Anterior cingulate cortex (tissue), 58 donors: ENCODE measurements at places on chromosomes 3 and 15.

GRCh38 chr3:14133188-14133800 is 8.4 kb downstream of the TMEM43 start:
- no peak for DNase-seq

- no peak for DNase-seq
These were observed 187.2 kb downstream of the CACNA2D3 start for GRCh38 chr3:54309601-54310000.

DNA sequence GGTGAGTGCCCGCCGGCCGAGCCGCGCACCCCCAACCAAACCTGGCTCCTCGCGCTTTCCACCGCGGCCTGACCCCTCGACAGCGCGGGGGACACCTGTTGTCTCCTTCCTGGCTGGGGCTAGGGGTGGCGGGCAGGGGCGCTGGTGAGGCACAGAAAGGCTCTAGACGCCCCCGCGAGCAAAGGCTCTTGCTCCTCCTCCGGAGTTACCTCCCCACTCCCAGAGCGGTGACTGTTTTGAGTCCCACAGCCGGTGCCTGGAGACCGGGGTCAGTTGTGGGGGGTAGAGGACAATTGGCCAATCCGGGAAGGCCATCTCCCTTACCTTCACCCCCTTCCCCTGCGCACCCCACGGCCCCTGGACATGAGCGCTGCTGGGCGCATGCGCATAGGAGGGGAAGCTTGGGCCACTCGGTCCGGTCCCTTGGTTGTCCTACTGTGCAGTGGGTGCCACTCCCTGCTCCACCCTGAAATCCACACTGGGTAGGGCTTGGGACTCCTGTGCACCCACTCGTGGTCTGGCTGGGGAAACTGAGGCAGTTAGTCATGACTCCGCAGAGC is 554 bp downstream of the CHST13 start:
- peak; percentile 31 for DNase-seq

- no peak for DNase-seq
These were observed 53.5 kb upstream of the CCDC54 start for GRCh38 chr3:107323723-107324122.

- DNase-seq, result no peak
These were observed 2.0 kb downstream of the CCR5 start for GRCh38 chr3:46372492-46373359.

DNA sequence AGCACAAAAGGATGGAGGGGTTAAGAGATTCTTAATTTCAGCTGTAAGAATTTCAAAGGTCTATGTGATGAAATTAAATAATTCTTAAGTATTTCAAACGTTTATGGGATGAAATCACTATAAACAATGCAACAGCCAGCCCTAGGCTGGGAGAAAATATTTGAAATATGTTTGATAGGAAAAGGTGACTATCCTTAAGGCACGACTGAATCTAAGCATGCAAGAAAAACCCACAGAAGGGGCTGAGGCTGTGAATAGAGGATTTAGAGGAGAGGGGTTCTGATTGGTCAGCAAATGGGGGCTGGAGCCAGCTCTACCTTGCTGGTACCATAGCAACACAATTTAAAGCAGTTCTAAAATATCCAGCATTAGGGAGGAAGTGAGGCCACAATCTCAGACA is 220.8 kb upstream of the ATP10A start:
- no peak for DNase-seq

- DNase-seq, result peak; percentile 79
These were observed 1.0 kb upstream of the ATP1B3 start for GRCh38 chr3:141875374-141875892.

- no peak for DNase-seq
These were observed 33.7 kb downstream of the ADCY5 start for GRCh38 chr3:123414973-123415775.

DNA sequence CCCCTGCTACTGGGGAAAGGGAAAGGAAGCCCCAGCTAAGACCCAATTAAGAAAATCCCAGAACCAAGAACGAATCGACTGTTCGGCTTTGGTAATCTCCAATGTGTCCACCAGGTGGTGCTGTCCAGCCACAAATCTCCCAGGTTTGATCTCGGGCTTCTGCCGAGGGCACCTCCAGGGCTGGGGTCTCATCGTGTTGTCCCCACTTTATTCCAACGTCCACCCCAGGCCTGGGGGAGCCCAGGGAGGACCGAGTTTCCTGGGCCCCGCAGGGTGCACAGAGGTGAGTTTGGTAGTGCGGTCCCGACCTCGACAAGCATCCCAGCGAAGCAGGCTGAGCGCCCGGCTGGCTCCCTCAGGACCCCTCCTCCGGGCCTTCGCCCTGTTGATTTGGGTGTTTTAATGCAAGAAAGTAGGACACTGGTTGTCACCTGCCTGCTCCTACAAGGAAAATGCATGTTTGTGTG is 185.1 kb downstream of the GOLGA6L6 start:
- no peak for DNase-seq

DNA sequence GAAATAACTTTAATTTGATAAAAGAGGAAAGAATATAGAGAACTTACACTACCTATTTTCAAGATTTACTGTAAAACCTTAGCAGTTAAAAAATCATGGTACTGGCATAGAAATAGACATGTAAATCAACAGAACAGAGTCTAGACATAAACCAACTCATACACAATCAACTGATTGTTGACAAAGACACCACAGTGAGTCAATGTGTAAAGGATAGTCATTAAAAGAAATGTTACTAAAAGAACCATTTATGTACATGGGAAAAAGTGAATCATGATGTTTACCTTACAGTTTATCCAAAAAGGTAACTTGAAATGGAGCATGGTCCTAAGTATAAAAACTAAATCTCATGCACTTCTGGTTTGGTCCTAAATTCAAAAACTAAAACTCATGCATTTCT is 847.4 kb downstream of the IGSF11 start:
- DNase-seq, result no peak

GRCh38 chr3:197490098-197491058 is 65.4 kb downstream of the BDH1 start:
- no peak for DNase-seq

DNA sequence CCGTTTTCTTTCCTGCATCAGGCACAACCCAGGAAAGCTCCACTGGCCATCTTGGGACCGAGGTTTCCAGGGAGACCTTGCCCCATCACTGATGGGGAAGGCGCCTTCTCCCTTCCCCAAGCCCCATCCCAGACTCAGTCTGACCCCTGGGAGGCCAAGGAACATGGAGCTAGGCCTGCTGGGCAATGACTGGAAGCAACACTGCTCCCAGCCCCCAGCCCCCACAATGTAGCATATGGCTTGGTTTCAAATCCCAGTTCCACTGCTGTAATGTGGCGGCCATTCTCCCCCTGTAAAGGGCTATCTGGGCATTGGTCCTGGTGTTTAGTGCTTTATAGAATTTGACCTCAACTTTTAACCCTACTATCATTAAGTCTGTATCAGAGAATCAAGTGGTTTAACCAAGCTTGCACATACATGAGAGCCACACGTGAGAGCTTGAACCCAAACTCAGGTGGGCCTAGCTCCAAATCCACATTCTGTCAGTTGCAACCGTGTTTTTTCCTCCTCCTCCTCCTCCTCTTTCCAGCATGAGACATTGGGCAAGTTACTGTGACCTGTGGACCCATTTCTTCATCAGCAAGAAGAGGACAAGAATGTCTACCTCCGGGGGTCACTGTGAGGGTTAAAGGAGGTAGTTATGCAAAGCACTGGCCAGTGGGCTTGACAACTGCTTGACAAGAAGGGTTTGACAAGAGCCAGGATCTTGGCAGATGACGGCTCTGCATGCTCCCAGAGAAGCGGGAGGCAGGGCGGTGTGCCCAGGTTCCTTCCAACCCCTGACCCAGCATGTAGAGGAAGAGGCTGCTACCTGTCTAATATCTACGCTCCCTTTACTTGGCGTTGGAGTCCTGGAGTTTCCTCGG is 37.4 kb downstream of the KLHL25 start:
- DNase-seq, result no peak

DNA sequence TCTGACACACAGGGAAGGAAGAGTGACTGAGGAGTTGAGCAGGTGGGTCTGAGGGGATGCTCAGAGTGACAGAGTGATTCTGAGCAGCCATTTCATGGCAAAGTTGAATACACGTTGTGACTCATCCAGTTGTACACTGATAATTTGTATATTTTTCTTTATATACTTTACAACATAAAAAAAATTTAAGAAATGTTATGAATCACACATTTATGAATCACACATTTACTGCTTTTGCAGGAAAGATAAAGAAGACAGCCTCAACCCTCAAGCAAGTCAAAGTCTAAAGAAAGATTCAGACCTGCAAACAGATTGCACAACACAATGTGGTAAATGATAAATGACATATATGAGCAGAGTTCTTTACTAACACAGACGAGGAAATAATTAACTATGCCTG is 21.0 kb upstream of the CHMP2B start:
- no peak for DNase-seq

DNA sequence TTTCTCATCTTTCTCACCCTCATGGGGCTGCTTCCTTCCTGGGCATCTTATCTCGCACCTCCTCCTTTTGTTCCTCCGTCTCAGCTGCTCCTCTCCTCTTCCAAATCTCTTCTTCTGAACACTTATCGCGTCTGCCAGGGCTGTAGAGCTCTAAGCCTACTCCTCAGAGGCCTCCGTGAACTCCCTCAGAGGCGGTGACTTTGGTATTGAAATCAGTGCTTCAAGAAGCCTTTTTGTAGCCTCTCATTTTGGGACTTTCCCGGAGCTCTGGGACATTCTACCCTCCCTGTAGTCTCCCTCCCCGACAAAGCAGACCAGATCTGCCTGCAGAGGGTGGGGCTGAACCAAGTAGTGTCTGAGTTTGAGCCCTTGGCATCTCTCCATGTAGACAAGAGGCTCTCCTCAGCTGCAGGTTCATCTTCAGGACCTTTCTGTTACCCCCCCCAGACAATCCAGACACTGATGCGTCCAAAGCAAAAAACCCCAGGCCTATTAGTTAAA is 17.5 kb upstream of the CPNE9 start:
- no peak for DNase-seq

GRCh38 chr3:152724270-152724669 is 110.7 kb upstream of the P2RY1 start:
- DNase-seq, result no peak

DNA sequence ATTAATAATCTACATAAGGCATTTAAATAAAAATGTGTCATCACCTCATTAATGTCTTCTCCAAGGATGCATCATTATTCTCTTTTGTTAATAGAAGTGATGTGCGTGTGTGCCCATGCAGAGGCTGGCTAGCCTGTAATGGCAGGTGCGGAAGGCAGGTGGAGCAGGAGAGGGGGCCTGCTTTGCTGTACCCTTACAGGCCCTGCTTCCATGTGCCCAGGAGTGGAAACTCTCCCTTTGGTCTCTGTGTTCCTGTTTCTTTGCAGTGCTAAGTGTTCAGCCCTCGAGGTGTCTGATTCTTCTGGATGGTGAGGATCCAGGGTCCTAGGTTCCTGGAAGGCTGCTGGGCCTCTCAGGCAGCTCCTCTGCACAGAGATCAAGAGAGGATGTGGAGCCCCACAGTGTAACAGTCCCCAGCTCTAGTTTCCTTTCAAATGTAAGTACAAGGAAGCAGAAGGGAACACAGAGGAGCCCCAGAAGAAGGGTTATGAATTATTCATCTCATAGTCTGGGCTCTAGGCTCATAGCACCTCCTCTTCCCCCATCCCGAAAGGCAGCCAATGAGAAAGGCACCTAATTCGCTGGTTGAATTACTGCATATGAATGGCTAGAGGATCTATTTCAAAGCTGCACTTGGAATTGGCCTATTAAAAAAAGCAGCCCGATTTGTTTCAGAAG is 39.2 kb upstream of the AGBL1 start:
- no peak for DNase-seq

DNA sequence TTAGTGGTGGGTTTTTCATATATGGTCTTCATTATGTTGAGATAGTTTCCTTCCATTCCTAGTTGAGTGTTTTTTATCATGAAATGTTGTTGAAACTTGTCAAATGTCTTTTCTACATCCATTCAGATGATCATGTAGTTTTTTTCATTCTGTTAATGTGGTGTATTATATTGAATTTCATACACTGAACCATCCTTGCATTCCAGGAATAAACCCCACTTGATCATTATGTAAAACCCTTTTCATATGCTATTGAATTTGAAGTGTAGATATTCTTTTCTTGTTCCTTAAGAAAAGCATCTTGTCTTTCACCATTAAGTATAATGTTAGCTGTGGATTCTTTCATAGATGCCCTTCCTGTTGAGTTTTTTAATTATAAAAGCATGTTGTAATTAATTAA is 42.9 kb downstream of the PIAS1 start:
- DNase-seq, result no peak

DNA sequence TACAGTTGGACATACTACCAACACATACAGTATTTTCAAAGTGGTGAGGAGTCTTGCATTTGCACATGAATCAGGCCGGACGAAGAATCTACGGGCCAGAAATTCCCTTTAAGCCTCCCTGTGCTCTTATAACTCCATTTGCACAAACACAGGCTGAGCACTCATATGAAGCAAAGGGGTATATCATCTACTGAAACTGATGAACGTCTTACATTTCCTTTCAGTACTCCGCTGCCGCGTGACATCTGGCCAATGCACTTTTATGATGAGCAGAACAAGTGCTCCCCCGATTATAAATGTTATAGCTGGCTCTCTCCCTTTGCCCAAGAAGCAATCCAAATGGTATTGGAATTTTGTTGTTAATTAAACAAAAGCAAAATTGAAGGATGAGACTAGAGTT is 110.3 kb upstream of the ICE2 start:
- DNase-seq, result no peak

GRCh38 chr3:136753326-136753939 is 1.3 kb upstream of the STAG1 start:
- DNase-seq, result no peak

GRCh38 chr15:69209661-69210060 is 49.2 kb downstream of the GLCE start:
- no peak for DNase-seq

- DNase-seq, result no peak
These were observed 18.5 kb downstream of the SHQ1 start for GRCh38 chr3:72829701-72830100.

DNA sequence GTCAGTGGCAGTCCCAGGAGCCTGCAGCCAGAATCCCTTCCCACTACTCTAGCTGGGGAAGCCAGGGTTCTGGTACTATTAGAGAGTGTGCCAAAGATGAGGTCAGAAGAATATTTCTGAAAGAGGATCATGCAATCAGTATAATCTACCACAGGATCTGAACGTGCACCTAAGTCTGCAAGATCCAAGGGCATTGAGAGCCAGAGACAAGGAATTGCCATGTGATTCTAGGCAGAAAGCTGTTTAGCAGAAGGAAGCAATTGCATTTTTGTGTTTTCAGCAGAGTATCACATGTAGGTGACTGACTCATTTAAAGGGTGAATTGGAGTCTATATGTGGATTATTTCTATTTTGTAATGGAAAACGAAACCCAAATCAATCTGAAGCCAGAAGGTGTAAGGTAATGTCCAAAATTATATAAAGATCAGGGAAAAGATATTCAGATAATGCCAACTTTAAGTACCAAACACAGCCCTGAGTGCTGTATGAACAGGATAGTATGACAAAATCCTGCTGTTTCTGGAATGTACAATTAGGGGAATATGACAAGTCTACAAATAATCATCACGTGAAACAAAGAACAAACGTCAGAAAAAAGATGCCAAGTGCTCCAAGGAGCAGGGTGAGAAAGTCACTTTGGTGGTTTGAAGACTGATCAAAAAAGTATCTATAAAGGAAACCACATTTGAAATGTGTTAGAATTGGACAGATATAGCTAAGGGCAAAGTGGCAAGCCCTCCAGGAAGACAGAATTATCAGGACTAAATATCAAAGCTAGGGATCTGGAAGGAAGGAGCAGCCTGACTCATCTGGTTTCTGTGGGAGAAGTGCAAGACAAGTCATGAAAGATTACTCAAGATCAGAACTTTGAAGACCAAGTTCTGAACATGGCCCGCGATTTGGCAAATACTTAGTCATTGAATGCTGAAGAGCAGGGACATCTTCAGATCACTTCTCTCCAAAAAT is 1036.6 kb downstream of the NTRK3 start:
- no peak for DNase-seq

GRCh38 chr3:2153053-2153452 is 54.4 kb downstream of the CNTN4 start:
- no peak for DNase-seq
